ENCODE measurements at places on chromosomes 2 and 18.

DNA sequence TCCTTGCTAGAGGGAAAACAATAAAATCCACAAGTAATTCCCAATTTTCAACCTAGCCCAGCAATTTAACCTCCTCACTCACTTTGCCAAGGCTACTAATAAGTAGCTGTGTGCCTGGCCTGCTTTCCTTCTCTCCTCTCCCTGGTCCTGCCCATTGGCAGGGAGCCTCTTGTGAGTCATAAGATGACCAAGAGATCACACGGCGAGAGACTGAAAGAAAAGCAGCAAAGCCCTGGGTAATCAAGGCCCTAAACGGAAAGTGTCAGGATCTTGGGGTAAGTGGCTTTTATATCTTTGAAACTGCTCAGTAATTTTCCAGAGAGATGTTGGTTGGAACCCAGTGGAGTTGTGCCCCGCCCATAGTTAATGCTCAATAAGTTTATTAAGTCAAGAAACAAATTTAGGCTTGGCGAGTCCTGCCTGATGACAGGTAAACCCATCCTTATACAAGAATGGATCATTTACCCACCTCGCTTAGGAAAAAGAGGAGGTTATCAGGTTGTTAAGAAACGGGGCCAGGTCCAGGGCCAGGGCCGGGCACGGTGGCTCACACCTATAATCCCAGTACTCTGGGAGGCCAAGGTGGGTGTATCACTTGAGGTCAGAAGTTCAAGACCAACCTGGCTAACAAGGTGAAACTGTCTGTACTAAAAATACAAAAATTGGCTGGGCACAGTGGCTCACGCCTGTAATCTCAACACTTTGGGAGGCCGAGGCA is 10.0 kb upstream of the ADAM17 start:
- DNase-seq, result no peak

DNA sequence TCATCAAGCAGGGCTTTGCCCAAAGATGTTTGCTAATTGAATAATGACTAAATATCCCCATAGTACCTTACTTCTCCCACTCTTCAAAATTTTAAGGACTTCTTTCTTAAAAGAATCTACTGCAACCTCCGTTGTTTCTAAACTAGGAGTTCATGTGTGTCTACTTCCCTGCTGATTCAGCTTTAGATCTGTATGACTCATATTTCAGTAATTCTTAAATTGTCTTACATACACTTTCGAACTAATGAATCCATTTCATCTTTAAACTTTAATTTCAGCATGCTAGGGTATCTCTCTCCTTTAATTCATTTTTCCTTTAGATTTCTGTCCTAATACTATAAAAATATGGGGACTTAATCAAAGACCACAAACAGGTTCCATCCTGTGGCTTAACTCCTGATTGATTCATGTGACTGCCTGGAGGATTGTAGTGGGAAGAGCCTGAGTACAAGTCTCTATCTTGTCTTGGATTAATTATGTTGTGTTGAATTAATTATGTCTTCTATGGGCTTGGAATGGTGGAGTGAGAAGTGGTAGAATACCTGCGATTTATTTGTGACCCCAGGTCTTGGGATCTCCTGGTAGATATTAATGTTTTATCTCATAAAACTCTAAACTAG is 24.9 kb upstream of the COL5A2 start:
- DNase-seq, result no peak

- DNase-seq, result no peak
These were observed 83.2 kb downstream of the CTIF start for GRCh38 chr18:48621815-48622555.

- no peak for DNase-seq
These were observed 71.2 kb upstream of the STPG4 start for GRCh38 chr2:47226132-47226922.

DNA sequence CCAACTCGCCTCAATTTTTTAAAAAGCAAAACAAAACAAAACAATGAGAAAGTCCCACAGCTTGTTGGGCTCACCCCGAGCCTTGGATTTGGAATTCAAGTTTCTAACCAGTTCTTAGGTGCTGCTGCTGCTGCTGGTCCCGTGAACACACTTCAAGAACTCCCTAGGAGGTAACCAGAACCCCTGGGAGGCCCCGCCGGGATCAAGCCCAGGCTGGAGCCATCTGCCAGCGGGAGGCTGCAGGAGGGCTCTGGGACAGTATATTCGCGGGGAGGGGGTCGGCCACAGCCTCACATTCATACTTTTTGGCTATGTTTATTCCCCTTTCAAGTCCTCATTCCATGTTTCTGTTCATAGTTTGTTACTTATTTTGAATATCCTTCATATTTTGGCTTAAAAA is 223.4 kb downstream of the TFCP2L1 start:
- DNase-seq, result no peak

GRCh38 chr2:58127111-58127510 is 80.5 kb downstream of the VRK2 start:
- no peak for DNase-seq

DNA sequence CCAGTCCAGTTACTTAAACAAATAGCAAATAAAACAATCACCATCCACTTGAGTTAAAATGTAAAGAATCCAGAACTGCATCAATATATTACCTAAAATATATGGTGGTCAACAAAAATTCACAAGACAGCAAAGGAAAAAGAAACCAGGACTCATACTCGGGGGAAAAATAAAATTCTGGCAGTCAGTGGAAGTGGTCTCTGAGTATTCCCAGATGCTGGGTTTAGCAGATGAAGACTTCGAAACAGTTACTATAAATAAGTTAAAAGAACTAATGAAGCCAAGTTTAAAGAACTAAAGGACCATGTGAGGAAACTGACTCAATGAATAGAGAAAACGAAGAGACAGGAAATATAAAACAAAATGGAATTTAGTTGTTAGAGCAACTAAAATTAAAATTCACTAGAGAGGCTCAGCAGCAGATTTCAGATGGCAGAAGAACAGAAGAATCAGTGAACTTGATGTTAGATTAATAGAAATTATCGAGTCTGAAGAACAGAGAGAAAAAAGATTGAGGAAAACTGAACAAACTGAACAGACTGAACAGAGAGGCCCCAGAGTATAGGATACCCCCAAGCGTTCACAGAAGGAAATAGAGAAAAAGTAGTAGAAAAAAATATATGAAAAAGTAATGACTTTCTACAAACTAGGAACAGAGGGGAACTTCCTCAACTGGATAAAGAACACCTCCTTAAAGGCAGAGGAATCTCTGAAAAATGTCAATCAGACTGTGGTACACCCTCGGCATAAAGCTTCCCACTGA is 27.9 kb downstream of the MGAT4A start:
- peak; percentile 68 for DNase-seq

GRCh38 chr2:168814939-168815907 is 12.8 kb downstream of the NOSTRIN start:
- no peak for DNase-seq

DNA sequence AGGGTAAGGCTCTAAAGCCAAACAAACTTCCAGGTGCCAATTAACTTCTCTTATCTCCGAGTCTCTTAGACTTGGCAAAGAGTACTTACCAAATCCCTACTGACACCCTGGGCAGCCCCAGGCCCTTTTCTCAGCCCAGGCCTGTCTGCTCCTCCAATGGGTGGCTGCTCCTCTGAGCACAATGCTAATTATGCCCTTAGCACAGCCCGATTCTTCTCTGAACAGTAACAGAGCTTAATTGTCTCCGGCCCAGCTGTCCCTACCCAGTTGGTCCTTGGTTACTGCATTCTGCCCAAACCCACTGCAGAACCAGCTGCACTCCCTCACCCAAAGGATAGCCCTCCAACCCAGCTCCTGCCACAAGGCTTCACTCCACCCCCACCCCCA is 110.3 kb downstream of the SMAD7 start:
- no peak for DNase-seq

GRCh38 chr18:74513883-74514205 is 17.7 kb downstream of the CNDP2 start:
- no peak for DNase-seq

GRCh38 chr2:202965810-202966460 is 48.7 kb upstream of the NBEAL1 start:
- DNase-seq, result no peak

- no peak for DNase-seq
These were observed 48.8 kb downstream of the ASAP2 start for GRCh38 chr2:9255416-9255815.

DNA sequence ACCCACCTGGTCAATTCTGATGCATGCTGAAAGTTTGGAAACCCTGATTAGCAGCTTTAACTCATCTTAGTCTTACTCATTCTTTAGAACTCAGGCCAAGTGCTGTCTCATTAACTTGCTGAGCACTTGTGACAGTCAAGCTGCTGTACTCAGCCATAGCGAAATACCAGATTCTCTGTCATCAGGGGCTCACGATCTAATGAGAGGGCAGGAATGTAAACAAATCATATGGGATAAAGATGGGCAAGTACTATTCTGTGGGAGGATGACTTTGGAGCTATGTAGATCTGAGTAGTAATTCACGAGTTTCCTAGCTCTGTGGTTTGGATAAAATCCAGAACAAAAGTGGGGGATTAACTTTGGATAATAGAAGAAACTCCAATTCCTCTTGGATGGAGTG is 376.6 kb downstream of the HRH4 start:
- no peak for DNase-seq

GRCh38 chr2:117273009-117273671 is 541.4 kb upstream of the DDX18 start:
- DNase-seq, result no peak

DNA sequence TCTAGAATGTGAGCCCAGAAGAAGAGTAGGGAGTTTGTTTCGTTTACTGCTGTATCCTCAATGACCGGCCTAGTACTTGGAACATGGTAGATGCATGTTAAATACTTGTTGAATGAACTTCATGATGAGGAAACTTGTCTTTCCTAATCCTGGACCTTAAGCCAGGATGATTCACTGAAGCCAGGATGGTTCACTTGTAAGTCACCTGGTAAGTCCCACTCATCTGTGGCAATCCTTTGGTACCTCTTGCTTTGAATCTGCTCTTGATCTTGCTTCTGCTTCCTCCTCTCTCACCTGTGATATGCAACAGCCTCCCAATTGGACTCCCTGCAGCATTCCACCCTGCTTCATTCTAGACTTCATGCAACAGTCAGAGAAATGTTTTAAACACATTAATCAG is 43.6 kb downstream of the QPCT start:
- no peak for DNase-seq

- DNase-seq, result no peak
These were observed 39.7 kb downstream of the PDIA6 start for GRCh38 chr2:10772868-10773215.

GRCh38 chr2:27320958-27321543 is 1.8 kb downstream of the MPV17 start:
- no peak for DNase-seq

- no peak for DNase-seq
These were observed 456.3 kb upstream of the MYT1L start for GRCh38 chr2:2787301-2787907.

DNA sequence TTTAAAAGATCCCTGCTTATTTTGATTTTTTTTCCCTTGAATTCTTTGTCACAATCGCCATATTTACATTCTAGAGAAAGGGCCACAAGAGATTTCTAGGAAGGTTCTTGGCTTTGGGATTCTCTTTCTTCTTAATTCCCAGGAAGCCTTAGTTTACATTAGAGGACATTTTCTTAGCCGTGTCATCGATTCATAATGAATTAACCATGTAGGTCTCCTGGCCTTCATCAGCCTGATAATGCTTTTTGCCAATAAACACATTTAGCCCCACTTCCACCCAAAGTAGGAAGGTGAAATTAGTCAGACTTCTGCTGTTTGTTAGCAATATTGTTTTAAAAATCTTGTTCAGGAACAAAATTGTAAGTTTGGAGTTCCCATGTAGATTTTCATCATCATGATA is 71.3 kb upstream of the LPIN2 start:
- no peak for DNase-seq

DNA sequence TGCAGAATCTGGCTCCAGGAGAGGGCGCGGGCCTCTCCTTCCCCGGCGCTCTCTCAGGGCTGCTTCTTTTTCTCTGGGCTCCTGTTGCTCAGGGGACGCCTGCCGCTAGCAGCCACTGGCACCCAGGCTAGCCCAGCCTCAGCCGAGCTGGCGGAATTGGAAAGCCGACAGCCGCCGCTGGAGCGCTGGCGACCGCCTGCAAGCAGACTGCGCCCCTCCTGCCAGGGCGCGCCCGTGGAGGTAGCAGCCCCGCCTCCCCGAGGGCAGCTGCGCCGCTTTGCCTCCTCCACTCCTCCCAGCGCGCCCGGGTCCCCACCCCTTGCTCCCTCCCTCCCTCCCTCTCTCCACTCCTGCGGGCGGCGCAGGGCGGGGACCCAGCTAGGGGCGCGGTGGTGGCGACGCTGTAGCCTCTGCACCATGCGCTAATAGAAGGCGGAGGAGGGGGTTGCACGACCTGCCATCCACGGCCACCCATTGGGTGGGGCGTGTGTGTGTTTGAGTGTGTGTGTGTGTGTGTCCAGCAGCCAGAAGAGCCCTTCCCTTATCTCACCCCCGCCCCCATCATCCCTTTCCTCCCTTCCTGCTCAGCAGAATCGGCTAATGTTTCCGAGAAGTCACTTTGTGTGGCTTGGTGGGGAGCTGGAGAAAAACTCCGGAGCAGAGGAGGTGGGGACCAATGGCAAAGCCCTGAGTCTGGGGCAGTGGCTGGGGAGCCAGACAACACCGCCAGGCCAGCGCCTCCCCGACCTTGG is at the start of gene SCN9A:
Gene SCN9A, minus strand, starts transcription at position 209 of the 752 bp plus-strand sequence. CDS start 64,188 bp downstream, outside the sequence.
- peak; percentile 45 for DNase-seq

GRCh38 chr2:20646446-20646845 is 4.5 kb downstream of the HS1BP3 start:
- no peak for DNase-seq

GRCh38 chr18:45328811-45329210 is 286.5 kb upstream of the SLC14A2 start:
- no peak for DNase-seq

- DNase-seq, result no peak
These were observed 7.2 kb upstream of the HNMT start for GRCh38 chr2:137957033-137957432.

GRCh38 chr2:188129677-188130076 is 162.0 kb upstream of the GULP1 start:
- DNase-seq, result no peak

DNA sequence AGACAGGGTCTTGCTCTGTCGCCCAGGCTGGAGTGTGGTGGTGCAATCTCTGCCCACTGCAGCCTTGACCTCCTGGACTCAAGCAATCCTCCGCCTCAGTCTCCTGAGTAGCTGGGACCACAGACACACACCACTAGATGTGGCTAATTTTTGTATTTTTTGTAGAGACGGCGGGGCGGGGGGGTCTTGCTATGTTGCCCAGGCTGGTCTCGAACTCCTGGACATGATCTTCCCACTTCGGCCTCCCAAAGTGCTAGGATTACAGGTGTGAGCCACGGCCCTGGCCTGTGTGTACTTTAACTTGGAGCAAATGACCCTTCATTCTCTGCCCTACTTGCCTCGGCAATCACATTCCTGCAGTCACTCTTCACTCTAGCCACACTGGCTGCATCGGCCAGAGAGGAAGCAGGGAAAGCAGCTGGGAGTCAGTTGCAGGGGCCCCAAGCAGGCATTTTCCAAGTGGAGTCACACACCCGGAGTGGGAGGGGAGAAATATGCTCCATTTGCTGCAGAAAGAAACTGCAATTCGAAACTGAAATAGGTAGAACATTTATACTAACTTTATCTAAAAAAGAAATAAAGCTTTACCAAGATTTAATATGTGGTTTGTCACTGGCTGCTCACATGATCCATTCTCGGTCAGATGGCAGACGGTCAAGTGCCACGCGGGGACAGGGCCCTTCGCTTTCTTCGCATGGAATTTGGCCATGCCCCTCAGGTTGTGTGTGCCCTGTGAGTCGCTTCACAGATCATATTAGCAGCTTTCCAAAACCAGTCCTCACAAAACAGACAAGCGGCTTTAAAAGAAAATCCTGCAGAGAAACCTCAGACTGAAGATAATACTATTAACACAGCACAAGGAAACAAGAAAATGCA is 37.1 kb downstream of the FAM161A start:
- DNase-seq, result no peak
